Stimulated activated CD8-positive, alpha-beta memory T cell treated with anti-CD3 and anti-CD28 coated beads, Interleukin-12 subunit alpha, Interleukin-12 subunit beta, amount 100 ng/mL, for 4 hours (primary cell): ENCODE measurements at places on chromosomes 5 and 9.

- DNase-seq: no peak
Measured at GRCh38 chr9:73995836-73996235, 501.3 kb upstream of the RORB start.

DNA sequence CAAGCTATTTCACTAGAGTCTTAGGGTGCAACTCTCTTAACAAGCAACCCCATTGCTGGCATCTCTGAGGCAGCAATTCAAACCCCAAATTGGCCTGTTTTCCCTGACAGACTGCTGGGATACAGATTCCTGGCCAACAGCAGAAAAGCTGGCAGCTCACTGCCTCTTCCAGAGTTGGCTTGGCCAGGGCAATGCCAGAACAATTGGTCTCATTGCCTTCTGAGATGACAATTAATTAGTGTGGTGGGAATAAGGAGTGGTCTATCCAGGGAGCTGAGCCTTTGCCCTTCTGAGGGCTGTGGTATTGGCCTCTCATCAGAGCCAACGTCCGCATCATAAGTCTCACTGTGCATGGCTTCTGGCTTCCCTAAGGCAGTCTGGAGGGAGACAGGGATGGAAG lies 183.2 kb downstream of the GNAQ start:
- DNase-seq: no peak

DNA sequence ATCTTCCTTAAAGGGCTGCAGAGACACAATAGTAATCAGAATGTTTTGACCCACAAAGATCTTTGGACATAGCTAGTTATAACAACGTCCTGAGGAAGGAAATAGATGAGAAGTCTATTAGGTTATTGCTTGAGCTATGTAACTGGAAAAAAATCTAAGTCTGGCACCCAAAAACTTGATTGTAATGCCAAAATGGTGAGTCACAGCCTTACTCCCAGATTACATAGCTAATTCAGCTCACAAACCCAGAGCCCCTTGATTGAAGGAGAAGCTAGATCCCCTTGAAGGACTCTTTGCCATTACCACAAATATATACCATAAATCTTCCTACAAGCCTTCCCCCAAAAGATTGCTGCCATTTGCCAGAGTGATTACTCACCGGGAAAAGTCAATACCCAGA lies 341.8 kb upstream of the KIF2A start:
- DNase-seq: no peak

DNA sequence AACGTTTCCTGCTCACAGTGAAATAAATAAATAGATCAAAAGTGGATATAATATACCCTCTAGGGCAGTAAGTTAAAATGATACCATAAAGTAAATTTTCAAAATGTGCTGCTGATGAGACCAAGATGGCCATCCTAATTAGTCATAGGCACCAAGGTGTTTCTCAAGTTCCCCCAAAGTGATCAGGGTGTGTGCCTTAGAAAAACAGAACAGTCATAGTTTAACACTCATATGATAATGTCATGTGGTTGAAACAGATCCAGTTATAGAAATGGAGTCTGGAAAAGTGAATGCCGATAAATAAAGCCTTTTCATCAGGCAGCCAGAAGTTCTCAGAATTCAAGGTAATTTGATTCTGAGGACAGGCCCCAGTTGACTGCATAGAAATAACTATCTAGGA lies 161.5 kb upstream of the CDKN2B start:
- no peak for DNase-seq

- DNase-seq: no peak
Measured at GRCh38 chr5:135095871-135096270, 61.8 kb upstream of the PITX1 start.

DNA sequence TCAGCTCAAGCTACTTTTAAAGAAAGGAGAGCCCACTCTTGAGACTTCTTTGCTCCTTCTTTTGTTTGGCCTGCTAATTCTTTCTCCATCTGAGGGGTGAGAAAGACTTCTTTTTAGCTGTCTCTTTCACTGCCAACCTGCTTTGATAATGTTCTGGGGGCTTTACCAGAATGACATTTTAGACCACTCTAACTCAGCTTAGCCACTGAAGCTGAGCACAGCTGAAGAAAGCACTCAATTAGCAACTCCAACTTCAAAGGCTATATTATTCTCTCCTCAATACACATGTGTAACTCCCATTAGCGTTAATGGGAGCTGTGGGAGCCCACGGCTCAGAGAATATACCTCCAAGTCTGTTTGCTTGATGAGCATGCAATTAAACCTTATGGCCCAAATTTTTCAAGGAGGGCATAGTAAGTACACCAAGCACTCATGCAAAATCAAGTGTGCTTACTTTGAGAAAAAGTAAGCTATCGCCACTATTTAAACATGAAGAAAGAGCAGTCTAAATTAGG lies 815.4 kb upstream of the DMAC1 start:
- DNase-seq: no peak

GRCh38 chr9:16615451-16615850 lies 255.0 kb downstream of the BNC2 start:
- DNase-seq: no peak

- no peak for DNase-seq
Measured at GRCh38 chr5:140213370-140213983, 38.5 kb downstream of the CYSTM1 start.

DNA sequence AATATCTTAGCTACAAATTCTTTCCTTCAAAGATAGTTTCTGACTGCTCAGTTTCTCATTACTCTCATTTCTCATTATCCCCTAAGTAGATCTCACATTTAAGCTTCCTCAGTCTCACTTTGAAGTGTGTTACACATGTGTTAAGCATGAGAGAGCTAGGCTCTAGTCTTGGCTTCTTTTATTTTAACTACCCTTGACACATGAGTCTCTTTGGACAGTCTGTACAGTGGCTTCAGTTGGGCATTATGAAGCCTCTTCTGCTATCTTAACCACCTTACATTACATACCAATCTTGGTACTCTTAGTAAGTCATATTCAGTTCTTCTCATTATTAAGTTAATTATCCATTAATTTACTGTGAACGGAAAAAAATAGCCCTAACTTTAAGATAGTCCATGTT lies 232.5 kb downstream of the FBXL17 start:
- DNase-seq: no peak

- DNase-seq: no peak
Measured at GRCh38 chr5:90680921-90681563, 122.4 kb downstream of the ADGRV1 start.

DNA sequence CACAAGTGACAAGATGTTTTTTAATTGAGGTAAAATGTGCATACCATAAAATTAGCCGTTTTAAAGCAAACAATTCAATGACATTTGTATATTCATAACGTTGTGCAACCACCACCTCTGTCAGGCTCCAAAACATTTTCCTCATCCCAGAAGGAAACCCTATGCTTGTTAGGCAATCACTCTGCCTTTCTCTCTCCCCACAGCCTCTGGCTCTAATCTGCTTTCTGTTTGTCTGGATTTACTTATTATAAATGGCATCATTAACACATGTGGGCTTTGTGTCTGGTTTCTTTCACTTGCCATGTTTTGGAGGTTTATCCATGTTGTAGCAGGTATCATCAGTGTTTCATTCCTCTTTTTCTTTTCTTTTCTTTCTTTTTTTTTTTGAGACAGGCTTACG lies 1.4 kb upstream of the N4BP3 start:
- DNase-seq: no peak

DNA sequence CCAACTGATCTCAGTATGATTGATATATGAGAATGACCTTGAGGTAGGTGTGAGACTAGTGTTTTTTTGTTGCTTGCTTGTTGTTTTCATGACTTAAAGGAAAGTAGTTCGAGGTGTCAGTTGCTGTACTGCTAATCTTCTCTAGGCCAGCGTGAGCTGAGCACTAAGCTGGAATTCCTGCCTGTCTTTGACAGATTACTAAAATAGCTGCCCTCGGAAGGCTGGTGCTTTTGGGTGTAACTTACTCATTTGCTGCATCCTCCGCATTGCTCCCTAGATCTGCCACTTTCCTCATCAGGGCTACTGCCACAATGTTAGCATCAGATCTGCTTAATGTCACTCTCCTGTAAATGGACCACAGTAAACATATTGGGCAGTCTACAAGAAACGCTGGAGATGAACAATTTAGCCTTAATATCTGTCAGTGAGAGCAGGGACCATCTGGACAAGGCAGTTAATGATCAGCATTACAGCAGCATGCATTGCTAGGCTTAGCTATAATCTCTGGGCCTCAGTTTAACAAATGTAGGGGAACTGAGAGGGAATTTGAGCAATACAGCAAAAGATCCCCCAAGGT lies 106.6 kb upstream of the CDH6 start:
- no peak for DNase-seq

DNA sequence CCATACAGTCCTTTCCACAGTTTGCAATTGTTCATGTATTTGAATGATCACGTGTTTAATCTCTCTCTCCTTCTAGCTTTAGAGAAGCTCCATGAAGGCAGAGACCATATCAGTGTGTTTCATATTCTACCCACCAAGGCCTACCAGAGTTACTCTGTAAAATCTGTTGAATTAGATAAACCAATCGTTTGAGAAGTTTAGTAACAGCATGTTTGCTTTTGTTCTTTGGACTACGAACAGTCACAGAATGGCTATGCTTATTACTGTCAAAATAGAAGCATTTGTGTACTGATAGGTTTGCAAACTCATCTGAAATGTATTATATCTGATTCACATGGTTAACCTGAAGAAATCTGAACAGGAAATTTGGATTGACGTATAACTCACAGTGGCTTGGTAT lies 93.8 kb downstream of the ITGA1 start:
- DNase-seq: no peak

DNA sequence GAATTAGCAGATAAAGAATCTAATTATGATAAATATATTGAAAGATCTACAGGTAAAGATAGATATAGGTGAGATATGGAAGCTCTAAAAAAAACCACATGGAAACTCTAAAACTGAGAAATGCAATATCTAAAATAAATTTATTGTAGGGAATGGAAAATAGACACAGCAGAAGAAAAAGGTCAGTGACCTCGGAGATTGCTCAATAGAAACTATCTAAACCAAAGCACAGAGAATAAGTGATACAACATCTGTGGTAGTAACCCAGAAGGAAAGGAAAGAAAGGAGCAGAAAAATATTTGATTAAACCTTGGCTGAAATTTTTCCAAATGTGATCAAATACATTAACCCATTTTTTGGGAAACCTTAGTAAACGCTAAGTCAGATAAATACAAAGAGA lies 43.1 kb upstream of the GLIPR2 start:
- DNase-seq: no peak
